ENCODE measurements at places on chromosomes 16 and 17.

- no peak for DNase-seq
Observed at GRCh38 chr16:65271996-65272395, 150.1 kb upstream of the CDH11 start.

DNA sequence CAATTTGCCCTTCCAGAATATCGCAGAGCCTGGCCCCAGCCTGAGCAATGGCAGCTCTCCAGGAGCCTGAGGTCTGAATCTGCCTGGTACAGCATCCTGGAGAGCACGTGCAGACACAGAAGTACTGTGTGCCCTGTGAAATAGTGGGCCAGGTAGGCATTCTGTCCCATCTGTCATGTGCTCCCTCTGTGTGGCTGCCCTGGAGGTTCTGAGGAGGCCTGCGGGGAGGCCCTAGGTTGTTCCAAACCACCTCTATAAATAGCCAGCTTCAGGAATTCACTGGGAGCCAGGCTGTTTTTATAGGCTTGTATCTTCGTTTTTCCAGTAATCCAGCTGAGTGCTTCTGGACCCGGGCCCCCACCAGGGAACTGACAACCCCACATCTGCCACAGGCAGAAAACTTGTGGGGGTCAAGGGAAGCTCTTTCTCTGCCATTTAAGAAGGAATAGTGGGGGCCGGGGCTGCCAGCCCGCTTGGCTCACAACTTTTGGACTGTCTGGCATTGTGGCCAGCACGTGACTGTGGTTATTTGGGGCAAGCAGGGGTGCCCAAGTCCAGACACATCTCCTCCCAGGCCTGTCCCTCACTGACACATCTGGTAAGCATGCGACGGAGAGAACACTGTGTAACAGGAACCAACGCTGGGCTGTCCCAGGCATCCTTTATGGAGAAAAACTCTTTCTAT is 356.3 kb upstream of the TNRC6C start:
- no peak for DNase-seq

DNA sequence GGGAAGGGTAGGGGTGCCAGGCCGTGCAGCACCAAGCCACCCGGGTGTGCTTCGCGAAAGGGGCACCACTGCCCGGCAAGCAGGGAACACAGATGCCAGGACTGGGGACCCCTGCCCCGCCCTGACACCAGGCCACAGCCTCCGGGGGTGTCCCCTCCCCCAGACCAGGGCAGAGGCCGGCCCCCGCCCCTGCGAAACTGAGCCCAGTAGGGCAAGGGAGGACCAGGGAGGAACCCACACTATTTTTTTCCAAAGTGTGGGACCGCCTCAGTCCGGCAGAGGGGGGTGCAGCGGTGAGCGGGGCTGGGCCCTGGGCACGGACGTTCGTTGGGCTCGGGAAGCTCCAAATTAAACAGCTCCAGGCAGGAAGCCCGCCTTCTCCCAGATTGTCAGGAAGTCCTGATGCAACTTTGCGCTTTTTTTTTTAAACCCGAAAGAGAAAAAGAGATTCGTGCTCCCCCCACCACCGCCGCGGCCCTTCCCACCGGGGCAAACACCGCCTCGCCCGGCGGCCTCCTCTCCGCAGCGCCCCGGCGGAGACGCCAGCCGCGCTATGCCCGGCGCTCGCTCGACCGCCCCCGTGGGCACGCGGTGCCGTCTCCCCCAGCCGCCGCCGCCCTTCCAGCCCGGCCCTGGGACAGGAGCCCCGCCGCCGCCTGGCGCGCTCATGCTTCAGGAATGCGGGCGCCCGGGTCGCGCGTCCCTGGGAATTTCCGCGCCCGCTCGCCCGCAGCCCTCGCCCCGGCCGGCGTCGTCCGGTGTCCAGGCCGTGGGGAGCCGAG is 755 bp downstream of the PIEZO1 start:
- no peak for DNase-seq

- DNase-seq, result no peak
Observed at GRCh38 chr16:78639775-78640174, 540.3 kb downstream of the WWOX start.

DNA sequence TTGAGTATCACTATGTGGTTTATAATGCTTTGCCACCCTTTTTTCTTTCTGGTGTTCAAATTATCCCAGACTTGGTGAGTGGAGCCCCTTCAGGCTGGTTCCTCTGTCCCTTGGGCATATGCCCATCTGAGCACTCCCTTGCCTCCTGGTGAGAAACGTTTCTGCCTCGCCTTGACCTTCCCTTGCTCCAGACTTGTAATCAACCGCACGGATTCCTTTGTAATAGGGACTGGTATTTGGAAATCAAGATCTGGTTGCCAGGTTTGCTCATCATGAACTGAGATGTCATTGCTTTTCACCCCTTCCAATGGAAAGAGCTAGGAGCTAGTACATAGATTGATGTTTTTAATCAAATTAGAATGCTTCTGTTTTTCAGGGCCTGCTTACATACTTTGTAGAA is 43.7 kb downstream of the SEC14L1 start:
- DNase-seq, result no peak

DNA sequence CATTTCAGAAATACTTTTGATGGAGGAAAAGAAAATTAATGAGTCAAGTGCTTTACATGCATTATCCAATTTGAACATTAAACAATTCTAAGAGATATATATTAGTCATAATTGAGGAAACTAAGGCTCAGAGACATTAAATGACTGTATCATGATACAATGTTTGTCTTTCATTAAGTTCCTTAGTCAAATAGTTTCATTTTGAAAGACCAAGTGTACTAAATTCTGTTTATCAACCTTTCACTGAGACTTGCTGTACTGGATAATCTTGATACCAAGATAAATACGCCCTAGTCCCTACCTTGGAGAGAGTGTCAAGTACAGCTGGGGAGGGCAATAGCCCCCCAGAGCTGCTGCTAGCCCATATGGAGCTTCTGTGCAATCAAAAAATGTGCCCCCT is 24.2 kb downstream of the TOM1L2 start:
- no peak for DNase-seq

DNA sequence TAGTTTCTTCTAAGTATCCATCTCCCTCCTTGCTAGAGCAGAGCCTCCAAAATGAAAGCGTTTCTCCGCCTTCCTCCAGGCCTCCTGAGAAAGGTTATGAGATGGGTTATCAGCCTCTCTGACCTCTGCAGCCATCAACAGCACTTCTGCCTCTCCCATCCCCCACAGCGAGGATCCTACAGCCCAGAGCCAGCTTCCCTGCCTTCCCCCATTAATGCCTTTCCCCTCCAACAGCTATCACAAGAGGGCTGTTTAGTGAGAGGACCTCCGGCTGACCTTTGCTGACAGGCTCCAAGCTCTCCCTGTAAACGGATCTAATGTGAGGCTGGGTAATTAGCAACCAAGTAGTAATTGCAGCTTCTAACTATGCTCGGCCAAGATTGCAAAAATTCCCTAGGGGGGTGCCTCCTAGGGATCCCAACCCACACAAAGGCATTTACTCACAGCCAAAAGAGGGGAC is 55.8 kb downstream of the ZFHX3 start:
- DNase-seq, result no peak

- DNase-seq, result no peak
Observed at GRCh38 chr16:30585022-30585399, 486 bp downstream of the ZNF785 start.

GRCh38 chr17:59487161-59487873 is 78.1 kb upstream of the DHX40 start:
- no peak for DNase-seq

GRCh38 chr16:29779474-29779873 is 1.4 kb downstream of the ZG16 start:
- no peak for DNase-seq

- DNase-seq, result no peak
Observed at GRCh38 chr16:88378401-88378800, 4.4 kb upstream of the ZNF469 start.

DNA sequence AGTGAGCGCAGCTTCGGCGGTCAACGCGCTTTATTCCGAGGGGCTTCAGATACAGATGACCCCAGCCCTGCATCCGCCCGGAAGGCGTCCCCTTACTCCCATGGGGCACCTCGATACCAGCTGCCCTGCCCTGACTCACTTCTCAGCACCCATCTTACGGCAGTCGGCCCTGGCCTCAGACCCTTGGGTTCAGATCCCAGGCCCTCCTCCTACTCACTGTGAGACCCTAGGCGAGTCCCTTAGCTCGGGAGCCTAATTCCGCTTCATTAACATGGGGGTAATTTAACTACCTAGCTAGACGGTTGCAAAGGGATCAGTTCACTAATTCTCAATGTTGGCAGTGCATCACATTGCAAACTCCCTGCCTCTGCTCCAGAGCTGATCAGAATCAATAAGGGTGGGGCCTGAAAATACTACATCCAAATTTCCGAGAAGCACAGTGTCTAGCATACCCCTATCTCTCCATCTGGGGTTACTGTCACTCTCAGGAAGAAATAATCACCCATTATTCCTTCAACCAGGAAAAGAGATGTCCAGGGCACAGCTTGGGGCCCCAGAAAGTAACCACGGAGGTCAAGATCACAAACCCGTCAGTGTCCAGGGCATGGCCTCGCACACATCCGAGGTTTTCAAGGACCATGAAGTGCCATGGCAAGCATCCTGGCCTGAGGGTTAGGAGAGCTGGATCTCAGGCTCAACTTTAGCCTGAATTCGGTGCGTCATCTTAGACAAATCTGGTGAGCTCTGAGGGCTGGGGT is 415 bp upstream of the FLOT2 start:
- no peak for DNase-seq

DNA sequence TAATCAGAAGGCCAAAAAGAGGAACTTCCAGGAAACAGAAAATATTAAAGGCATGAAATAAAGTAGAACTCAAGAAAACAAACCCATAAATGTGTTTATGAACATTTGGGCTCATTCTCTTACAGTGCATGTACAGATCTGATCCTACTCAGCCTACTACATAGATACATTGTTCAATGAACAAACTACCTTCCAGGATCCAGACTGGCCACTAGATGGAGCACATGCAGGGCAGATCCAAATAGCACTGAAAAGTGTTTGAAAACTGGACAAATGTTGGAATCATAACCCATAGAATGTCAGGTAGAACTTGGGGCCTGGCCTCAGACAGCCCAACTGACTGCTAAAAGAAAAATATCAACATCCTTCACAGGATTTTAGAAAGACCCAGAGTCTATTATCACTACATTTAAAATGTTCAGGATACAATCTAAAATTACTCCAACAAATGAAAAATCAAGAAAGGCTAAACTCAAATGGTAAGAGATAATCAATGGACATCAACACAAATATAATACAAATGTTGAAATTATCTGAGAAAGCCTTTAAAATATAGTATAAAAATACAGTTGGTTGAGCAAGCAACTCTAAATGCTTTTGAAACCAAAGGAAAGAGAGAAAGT is 122.4 kb upstream of the NUDT7 start:
- DNase-seq, result no peak

GRCh38 chr17:58513965-58514769 is at the start of gene MTMR4:
TSS of gene MTMR4 (minus strand) at chr17:58514638. CDS start at chr17:58514407, 231 bp downstream.
- peak; percentile 68 for DNase-seq

GRCh38 chr16:66850115-66850815 is 6.1 kb downstream of the CA7 start:
- no peak for DNase-seq

DNA sequence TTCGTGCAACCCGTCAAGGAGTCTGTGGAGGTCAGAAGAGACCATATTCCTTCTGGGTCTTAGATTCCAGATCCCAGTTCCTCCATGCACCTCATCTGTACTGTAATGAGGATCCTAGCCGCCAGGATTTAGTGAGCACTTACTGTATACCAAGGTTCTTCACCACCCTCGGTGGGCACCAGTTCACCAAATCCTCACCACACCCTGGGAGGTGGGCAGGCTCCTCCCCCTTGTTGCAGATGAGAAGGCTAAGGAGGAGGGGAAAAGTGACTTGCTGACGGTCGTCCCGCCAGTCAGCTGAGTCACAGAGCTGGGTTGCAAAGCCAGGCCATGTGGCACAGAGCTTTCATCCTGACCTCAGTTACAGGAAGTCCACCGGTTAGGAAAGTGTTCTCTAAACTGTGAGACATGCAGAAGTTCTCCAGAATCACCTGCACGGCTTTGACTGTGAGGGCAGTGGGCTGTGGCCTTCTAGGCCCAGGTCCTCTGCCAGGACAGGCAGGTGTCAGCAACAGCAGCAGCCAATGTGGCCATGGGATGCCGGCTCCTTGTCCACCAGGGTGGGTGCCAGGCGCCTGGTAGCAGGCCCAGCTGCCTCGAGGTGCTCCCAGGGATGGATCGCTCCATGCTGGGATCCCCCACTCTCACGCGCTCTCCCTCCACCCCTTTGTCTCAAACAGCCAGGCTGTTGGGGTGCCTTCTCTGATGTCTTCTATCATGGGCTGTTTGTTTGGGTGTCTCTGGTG is 240.3 kb upstream of the GSE1 start:
- DNase-seq, result no peak

GRCh38 chr16:88376835-88377726 is 5.7 kb upstream of the ZNF469 start:
- no peak for DNase-seq

DNA sequence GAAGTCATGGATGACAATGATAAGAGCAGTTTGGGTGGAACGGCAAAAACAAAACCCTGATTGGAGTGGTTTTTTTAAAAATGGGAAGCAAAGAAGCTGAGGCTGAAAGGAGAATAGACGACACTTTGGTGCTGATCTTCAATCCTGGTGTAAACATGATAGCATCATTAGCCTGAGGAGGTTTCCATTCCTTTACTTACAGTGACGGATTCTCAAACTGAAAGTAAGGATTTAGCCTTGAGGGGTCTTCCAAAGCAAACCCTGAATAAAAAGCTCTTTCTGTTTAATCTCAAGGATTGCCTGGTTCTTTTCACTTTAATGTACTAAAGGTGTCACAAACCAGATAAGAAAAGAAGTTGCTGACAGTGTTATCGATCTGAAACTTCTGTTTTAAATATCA is 69.3 kb downstream of the KCNJ2 start:
- no peak for DNase-seq

GRCh38 chr17:40338941-40339649 is 25.4 kb downstream of the GJD3 start:
- DNase-seq, result no peak

DNA sequence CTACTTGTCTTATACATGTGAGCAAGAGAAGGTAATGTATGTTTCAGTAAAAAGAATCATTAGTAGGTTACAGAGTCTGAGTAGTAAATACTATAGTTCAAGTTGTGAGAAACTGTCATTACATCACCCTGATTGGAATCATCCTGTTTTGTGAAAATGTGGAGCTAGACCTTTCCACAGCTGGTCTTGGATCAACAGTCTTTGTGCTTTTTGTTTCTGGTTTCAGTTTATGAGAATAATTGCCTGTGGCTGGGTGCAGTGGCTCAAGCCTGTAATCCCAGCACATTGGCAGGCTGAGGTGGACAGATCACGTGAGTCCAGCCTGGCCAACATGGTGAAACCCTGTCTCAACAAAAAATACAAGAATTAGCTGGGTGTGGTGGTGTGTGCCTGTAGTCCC is 19.7 kb upstream of the SHISA9 start:
- no peak for DNase-seq

- no peak for DNase-seq
Observed at GRCh38 chr17:51362811-51363585, 102.7 kb downstream of the UTP18 start.

- no peak for DNase-seq
Observed at GRCh38 chr17:36196131-36196486, 449 bp downstream of the CCL3L1 start.

Data from stimulated activated naive B cell treated with anti-CD40 and anti-IgM and Interleukin-4, amounts not matched to agents 10 μg/mL and 1 μg/mL and 100 μg/mL, for 72 hours (primary cell).